Ovary (tissue), 10 donors: ENCODE measurements at places on chromosomes 11 and 22.

DNA sequence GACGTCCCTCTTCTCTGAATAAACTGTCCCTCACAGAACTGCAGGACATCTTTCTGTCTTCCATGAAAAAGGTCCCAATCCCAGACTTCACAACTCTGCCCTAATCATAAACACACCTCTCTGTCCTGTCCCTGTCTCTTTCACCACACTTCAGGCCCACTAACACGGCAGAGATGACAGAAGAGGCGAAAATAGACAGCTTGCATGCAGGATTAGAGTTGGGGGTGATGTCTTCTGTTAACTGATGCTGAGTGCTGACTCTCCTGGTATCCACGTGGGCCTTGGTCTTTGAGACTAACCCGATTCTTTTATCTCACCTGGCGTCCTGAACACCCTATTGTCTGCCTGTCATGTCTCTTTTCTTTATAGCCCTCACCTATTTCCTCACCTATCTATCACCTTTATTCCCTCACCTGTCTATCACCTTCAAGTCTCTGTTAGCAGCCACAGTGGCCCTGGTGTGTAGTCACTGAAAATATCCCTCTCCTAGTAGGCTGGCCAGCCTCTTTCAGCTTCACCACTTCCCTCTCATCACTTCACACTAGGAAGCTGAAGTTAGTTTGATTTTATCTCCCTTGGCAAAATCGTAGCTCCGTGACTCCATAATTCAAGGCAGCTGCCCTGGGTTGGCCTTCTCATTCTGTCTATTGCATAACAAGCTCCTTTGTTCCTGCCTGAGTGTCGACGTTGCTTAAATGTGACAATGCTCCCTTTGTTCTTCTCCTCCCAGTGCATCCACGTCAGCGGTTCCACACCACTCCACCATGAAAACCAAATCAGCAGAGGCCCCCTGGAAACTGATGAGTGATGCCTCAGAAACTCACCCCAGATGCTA lies 30.6 kb upstream of the DRD2 start:
- DNase-seq, result no peak

- peak; percentile 39 for DNase-seq
Measured at GRCh38 chr11:3341298-3341697, 37.6 kb downstream of the ZNF195 start.

GRCh38 chr11:71500601-71501021 lies 26.5 kb upstream of the KRTAP5-7 start:
- no peak for DNase-seq

DNA sequence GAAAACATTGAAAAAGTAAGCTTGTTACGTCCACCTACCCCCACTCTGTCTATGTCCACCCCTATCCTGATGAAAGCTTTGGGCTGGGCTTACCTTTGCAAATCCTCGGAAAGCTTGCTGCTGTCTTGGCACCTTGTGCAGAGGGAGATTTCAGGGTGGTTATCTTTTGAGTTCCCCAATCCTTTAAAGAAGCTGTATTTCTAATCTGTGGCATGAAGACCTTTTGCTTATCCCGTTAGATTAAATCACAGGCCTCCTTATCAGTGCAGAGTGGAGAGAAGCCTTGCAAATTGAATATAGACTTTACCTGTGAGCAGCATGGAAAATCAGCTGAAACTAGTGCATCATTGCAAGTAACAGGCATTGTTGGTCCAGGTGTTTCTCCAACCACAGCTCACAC lies 580.6 kb upstream of the ANO5 start:
- no peak for DNase-seq

- DNase-seq, result no peak
Measured at GRCh38 chr11:95193541-95193940, 37.5 kb downstream of the SESN3 start.

- DNase-seq, result no peak
Measured at GRCh38 chr22:45896964-45897538, 79.9 kb downstream of the WNT7B start.

- no peak for DNase-seq
Measured at GRCh38 chr22:36329254-36330078, 58.3 kb downstream of the MYH9 start.

GRCh38 chr11:8871171-8871775 lies 39.7 kb upstream of the AKIP1 start:
- peak; percentile 83 for DNase-seq

DNA sequence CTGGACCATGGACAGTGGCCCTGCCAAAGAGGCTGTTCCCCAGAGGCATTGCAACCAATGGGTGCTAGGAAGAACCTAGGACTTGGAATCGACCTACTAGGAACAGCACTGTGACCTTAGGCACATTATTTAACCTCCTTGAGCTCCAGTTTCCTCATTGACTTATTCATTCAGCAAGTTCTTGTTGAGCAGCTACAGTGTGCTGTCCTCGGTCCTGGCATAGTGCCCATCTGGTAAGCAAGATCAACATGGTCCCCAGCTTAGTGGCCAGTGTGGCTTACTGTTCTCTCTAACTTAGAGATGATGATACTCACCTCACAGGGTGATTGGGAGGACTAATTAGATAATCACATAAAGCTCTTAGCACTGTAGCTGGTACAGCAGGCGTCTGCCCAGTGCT lies 8.2 kb downstream of the ABCG4 start:
- no peak for DNase-seq

DNA sequence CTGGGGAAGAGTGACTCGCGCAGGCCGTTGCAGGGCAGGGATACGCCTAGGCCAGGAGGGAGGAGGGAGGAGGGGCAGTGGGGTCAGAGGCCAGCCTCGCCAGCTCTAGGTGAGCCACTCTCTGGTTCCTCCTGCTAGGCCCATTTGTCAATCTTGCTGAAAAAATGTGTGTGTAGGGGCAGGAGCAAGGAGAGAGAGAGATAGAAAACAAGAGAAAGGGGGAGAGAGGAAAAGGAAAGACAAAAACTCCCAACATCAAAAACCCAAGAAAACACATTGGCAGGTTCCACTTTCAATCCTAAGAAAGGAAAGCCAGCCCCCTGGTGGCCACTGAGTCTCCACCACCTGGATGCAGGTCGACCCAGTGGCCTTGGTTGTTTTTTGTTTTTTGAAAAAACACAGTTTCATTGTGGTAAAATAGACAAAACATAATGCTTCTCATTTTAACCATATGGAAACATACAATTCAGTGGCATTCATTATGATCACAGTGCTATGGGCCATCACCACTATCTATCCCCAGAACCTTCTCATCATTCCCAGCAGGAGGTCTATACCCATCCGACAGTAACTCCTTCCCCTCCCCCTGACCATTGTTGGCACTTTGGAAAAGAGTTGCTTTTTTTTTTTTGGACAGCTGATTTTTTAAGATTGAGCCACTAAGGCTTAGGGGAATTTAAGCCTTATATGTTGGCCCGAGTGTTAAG lies 10.9 kb downstream of the OMP start:
- DNase-seq, result peak; percentile 65

DNA sequence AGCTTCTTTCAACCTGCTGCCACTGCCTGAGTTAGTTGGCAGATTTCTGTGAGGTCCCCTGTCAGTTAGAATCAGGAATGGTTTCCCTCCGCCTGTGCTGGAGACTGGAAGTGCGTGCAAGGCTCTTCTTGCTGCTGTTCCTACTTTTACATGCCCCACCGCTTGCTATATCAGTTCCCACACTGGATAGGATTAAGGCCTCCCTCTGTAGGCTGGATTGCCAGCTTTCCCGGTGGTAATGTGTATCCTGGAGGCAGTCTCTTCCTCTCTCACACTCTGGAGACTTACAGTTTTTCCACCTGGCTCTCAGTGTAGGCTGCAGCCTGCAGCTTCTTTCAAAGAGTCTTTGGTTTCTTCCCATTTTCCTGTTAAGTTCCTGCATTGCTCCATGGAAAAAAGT lies 66.5 kb downstream of the ARHGAP42 start:
- DNase-seq, result no peak

- no peak for DNase-seq
Measured at GRCh38 chr11:47506795-47507562, 46.0 kb downstream of the CELF1 start.

DNA sequence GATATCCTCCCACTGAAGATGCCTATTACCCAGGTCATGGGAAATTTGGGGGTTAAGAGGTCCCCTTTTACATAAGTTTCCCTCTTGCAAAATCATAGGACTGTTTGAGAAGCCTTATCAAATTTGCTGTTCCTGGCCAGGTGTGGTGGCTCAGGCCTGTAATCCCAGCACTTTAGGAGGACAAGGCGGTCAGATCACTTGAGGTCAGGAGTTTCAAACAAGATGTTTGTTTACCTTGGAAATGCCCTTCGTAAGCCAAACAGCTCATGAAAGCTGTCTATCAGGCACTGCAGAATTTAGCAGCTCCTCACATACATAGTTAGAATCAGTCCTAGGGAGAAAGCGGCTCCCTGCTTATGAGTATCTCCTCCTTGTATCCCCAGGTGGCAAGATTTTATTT lies 4.9 kb upstream of the EI24 start:
- DNase-seq, result no peak

- DNase-seq, result no peak
Measured at GRCh38 chr22:49690454-49690853, 137.2 kb downstream of the BRD1 start.

- DNase-seq, result no peak
Measured at GRCh38 chr11:67253872-67254624, 12.2 kb upstream of the GRK2 start.

- DNase-seq, result no peak
Measured at GRCh38 chr22:22031183-22031945, 48.8 kb upstream of the TOP3B start.

- no peak for DNase-seq
Measured at GRCh38 chr22:47401592-47401898, 639.1 kb downstream of the TBC1D22A start.

GRCh38 chr11:128036556-128037093 lies 550.7 kb downstream of the ETS1 start:
- no peak for DNase-seq

DNA sequence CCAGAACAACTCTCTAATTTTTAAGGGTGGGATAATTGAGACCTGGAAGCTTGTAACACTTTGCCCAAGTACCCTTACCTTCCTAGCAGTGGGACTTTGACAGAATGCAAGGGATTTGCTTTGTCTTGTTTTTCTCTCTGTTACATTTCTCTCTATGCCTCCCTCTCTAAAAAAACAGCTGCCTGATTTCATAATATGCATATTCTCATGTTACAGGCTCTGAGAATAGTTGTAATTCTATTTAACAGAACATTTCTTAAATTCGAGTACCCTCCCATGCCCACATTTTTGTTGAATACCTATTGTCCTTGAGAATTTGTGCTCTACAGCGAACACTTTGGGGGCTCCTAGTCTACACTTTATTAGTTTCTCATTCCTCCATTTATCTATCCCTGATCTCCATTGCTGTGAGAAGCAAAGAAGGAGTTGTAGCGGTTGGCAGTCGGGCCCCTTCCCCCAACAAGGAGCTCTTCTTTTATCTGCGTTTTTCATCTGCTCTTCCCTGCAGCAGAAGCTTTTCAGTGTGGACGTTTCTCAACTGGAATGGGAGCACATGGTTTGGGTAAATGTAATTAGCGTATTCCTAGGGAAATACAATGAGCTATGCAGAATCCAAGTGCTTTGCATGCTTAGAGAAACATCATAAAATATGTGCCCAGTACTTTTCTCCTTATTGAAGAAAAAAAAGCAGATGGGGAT lies 117.7 kb upstream of the CCDC90B start:
- DNase-seq, result no peak

GRCh38 chr11:28770806-28771205 lies 662.6 kb downstream of the METTL15 start:
- DNase-seq, result no peak
